Activated CD4-positive, CD25-positive, alpha-beta regulatory T cell (primary cell): ENCODE measurements at places on chromosomes 5 and 9.

GRCh38 chr9:96071815-96072124 is 196.3 kb downstream of the ERCC6L2 start:
- no peak for DNase-seq

DNA sequence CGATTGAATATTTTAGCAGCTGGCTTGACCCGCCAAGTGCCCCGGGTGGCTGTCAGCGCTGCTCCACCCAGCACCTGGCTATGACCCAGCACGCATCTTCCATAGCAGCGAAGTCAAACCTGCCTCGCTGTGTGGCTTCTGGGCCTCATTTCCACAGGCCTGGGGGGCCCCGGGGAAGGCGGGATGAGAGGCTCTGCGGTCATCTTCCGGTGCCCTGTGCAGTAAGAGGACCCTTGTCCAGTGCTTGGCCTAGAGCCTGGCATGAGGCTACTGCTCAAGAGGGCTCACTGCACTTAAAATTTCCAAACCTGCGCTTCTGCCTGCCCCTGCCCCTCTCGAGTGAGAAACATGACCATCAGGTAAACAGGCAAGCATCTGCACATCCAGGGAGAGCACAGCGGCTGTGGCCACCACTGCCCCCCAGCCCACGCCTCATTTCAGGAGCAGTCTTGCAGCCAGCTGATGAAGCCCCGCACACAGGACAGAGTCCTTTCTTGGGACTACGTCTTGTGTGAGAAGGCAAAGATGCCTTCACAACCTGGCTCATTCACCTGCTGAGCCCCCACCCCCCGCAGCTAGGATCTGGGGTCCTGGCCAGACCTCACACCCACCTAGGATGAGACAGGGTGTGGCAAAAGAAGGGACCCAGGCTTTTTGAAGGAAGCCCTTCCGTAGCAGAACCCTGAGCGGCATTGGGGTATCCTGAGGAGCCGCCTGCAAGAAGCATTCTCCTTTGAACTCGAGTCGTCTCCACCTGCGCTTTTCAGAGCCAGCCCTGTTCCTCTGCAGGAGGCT is 69.5 kb upstream of the UNC5A start:
- DNase-seq = no peak

DNA sequence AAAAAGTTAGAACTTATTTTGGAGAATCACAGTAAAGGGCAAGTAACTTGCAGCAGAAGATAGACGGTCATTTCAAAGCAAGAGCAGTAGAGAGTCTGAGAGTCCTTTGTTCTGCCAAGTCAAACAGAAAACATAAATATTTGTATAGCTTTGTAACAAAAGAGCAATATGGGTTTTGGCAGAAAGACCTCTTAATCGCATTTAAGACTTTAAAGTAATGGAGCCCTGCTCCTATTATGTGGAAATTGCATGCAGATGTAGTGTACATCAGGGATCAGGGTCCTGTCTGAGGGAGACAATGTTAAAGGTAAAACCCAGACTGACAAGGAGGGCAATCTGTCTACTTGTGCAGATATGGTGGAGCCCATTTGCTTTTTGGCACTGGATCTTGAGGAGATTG is 87.2 kb downstream of the PGM5 start:
- no peak for DNase-seq

- DNase-seq = no peak
These were observed 39.2 kb downstream of the NADK2 start for GRCh38 chr5:36202521-36202961.

DNA sequence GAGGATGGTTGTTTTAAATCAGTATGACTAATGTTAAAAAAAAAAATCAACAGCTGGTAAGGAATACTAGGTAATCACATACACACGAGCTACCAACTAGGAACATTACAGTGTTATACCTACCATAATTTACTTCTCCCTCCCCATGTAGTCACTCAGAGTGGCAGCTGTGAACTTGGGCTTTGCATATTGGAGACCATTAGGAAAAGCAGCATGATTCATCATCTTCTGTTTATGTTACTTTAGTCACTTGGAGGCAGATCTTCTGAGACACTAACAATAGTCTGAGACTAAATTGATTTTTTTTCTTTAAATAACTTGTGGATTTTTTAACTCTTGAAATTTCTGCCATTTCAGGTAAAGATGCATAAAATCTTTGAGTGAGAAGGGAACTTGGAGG is 141.5 kb upstream of the NR4A3 start:
- no peak for DNase-seq

DNA sequence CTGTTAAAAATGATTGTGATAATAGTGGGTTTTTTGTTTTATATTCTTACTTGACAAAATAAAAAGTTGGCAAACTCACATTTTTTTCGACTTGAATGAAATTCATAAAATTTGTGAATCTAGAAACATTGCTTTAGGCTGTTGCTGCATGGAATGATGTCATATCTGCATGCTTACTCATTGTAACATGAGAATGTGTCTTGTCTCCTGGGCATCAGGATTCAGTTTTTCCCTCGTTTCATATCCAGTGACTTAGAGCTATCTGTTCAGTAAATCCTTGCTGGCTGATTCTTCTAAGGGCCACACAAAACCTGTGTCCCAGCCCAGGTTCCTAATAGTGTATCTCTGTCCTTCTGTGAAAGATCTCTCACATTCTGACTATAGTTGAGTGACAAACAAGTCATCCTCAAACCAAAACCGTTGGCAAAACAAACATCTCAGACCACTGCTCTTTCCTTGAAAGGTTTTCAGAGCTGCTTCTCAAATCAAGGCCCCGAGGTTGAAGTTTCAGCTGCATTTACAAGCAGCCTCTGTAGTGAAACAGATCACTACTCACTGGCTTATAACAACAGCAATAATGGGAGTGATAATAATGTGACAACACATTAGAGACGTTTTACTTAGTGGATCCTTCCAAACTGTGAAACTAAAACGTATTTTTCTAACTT is 95.0 kb downstream of the NPR3 start:
- DNase-seq = no peak

DNA sequence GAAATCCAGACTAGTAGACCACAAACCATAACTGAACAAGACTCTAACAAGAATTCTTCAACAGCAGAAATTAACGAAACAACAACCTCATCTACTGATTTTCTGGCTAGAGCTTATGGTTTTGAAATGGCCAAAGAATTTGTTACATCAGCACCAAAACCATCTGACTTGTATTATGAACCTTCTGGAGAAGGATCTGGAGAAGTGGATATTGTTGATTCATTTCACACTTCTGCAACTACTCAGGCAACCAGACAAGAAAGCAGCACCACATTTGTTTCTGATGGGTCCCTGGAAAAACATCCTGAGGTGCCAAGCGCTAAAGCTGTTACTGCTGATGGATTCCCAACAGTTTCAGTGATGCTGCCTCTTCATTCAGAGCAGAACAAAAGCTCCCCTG is 68.6 kb downstream of the VCAN start:
- no peak for DNase-seq

DNA sequence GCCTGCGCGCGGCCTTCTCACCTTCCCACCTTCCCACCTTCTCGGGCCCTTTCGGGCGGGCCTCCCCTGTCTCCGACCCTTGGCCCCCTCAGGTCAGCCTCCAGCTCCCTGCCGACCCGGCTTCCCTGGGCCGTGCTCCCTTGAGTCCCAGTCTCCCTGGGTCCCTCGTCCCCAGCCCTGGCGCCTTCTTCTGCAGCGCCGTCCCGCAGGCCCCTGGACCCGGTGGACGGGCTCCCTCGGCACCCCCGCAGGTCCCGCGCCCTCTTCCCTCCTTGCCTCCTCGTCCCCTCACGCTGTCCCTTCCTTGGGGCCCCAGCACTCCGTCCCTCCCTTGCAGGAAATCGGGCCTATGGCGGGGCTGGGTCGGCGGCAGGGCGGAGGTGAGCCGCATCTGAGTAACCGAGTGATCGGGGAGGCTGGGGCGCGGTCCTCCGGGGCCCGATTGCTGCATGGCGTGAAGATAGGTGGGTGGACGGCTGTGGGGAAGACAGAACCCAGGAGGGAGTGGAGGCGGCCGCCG is 7.6 kb downstream of the ARPC5L start:
- DNase-seq = no peak

GRCh38 chr9:77224746-77225312 is 47.5 kb downstream of the VPS13A start:
- DNase-seq = no peak

DNA sequence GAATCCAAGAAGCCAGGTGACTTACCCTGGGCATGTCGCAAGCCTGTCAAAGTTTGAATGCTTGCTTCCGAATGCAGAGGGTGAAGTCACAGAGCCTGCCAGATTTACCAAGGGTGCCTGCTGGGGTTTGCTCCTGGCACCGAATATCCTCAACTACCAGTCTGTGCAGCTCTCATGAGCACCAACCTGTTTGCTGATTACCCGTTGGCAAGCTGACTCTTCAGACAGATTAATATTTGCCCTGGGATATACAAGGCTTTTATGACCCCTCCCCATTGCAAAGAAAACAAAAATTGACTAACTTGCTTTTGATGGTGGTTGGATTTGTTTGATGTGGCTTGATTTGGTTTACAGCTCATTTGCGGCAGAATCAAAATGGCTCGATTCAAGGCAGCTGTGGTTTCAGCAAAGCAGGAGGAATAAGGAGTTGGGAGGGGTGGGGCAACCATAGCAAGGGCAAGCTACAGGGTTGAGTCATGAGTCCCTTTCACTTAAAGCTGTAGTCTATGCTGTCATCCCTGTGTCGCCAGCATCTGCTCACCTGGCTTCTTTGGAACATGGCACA is 82.3 kb upstream of the AGXT2 start:
- no peak for DNase-seq

- no peak for DNase-seq
These were observed 44.5 kb downstream of the FBXO10 start for GRCh38 chr9:37531699-37532098.

- DNase-seq = no peak
These were observed 541.2 kb upstream of the TRPC7 start for GRCh38 chr5:136906545-136906944.

DNA sequence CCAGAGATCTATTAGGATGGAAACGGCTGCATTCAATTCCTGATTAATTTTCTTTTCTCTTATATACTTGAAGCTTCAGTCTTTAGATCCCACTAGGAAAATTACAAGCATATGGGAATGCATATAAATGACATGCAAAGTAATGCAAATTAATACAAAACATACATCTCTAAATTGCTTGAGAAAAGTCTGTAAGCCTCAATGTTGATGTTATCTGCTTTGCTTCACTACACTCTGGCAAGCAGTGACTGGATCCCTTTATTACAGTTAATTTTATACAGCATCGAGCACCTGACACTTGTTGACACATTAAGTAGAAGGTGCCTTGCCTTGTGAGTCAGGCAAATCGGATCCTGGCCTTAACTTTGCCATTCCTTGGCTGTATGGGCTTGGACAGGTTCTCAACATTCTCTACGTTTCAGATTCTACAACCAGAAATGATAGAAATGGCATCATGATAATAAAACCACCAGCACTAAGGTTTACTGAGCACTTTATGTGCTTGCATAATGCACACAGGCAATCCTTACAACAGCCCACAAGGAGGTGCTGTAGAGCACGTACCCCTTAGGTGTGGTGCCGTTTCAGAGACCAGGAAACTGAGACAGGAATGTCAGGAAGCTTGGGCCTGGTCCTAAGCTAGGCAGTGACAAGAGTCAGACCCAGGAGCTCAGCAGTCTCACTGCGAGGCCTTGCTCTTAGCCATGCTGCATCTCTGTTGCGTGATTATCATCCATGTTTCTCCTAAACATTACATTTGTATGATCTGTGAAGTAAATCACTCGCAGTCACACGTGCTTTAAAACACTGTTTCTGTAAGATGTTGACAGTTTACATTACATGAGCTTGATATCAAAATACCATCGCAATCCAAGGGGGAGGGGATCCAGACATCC is 2.7 kb downstream of the GCNT4 start:
- DNase-seq = peak; percentile 18

- DNase-seq = no peak
These were observed 97.8 kb downstream of the TSSK1B start for GRCh38 chr5:113336975-113337374.

GRCh38 chr5:87313216-87313615 is 45.5 kb downstream of the RASA1 start:
- no peak for DNase-seq

DNA sequence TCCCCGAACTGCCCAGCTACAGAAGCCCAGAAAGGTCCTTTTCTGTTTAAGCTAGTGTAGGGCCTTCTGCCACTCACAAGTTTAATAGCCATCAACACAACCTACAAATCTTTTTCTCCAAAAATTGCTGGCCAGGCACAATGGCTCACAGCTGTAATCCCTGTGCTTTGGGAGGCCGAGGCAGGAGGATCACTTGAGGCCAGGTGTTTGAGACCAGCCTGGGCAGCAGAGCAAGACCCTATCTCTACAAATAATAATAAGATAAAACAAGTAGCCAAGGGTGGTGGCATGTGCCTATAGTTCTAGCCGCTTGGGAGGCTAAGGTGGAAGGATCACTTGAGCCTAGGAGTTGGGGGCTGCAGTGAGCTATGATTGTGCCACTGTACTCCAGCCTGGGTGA is 176.4 kb downstream of the HSD17B3 start:
- DNase-seq = no peak

GRCh38 chr5:122237906-122238305 is 74.1 kb upstream of the SNCAIP start:
- no peak for DNase-seq

GRCh38 chr5:120564013-120564412 is 99.9 kb downstream of the PRR16 start:
- no peak for DNase-seq

- no peak for DNase-seq
These were observed 11.8 kb upstream of the REEP5 start for GRCh38 chr5:112933651-112934365.

DNA sequence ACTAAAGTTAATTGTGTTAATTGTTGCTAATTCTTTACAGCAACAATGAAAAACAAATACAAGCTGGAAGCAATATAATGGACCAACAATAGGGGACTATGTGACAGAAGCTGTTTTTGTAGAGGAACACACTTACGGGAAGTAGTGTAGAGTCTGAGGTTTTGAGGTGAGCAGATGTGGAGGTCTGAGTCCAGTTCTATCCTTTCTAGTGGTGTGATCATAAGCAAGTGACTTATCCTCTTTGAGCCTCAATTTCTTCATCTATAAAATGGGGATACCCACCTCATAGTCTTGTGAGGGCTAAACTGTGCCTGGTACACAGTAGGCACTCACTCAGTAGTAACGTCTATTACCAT is 28.3 kb downstream of the ALG2 start:
- DNase-seq = no peak

GRCh38 chr5:80837679-80838078 is 122.5 kb upstream of the RASGRF2 start:
- no peak for DNase-seq
